Breast epithelium (tissue), 4 donors: ENCODE measurements at places on chromosomes 2 and 18. TPM values are rescaled to one million over a fixed set of nuclear protein-coding genes. Genes with fewer than 3 reads are reported as not detected.

DNA sequence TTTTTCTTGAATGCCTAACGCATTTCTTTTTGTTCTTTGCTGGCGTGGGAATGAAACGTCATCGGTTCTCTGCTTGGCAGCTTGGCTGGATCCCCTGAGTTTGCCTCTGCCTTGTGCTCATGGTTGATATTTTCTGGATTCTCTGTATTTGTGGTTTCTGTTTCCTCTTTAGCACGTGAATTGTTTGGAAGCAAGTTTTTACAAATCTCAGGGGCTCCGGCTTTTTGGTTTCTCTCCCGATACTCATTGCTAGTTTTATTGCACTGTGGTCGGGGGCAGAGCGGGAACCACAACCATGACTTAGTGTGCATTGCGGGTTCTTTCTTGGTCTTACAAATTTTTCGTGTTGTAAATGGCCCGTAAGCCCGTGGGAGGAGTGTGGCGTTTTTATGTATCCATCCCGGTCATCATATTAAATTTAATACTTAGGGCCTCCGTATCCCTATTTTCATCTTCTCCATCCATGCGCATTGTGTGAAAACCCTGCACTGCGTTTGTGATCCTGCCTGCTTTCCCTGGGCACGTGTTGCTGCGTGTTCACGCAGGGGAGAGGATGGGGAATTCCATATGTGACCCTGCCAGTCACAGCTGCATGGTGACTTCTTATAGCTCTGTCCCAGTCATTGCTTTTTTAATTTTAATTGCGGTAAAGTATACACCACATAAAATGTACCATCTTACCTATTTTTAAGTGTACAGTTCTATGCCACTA, 9.4 kb downstream of the RAMP1 start:
- no peaks in the 10 kb centered on the region for H3K27me3 ChIP-seq
- H3K4me1 ChIP-seq = no peaks in the 10 kb centered on the region
- no peak overlapping the region for H3K27ac ChIP-seq

DNA sequence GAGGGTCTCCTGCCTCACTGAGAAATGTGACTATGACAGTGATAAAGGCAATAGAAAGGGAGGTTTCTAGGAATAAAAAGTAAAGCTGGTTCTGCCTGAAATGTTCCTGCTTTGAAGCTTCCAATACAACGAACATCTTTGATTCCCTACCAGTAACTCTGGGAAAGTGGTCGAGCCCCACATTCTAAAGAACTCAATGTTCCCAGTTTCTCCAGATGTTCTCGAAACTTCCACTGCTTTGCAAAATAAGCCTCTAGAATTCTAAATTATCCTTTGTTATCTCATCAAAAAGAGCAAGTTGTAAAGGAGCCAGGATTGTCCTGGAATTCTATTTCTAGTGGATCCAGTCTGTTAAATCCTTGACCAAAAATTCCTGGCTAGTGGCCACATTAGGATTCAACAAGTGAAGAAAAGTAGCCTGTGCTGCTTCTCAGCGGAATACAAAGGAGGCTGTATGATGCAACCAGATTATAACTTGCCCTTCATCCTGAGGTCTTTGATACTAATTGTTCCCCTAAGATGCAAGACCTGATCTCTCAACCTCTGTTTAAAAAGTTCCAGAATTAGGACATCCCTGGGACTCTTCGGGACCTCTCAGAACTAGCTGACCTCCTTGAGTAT, 8.4 kb downstream of the SCN7A start:
- DNase-seq = no peak
- no peaks in the 10 kb centered on the region for H3K4me1 ChIP-seq
- H3K36me3 ChIP-seq = no peaks in the 10 kb centered on the region

TNFAIP6 gene
- total RNA-seq = 12.5 TPM

- H3K4me3 ChIP-seq = no peak overlapping the region
- H3K27ac ChIP-seq = no peak overlapping the region
- DNase-seq = no peak
- no peaks in the 10 kb centered on the region for H3K36me3 ChIP-seq
- no peaks in the 10 kb centered on the region for H3K27me3 ChIP-seq
Measured at GRCh38 chr18:8742387-8743361, 37.3 kb downstream of the MTCL1 start.

STAT4 gene
- 1.6 TPM for total RNA-seq

DNA sequence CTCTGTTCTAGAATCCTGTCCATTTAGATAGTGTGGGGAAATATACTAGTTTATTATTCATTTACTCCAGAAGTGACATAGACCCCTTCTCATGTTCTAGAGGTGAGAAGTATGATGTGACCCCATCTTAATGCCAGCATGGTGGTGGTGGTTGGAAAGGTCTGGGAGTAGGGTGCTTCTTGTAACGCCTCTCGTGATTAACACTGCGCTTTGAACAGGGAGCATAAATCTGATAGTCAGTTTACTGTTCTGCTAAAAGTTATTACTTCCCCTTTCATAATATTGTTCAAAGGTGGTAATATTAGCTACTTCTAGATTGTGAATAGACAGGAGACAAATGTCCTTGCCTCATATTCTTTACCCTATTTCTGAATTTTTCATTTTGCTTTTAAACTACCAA, 35.6 kb downstream of the EHBP1 start:
- H3K27ac ChIP-seq = no peak overlapping the region
- no peak for DNase-seq
- H3K4me1 ChIP-seq = no peaks in the 10 kb centered on the region
- no peaks in the 10 kb centered on the region for H3K27me3 ChIP-seq

SATB2 gene
- total RNA-seq = 2.3 TPM

CLIP4 gene
- 67.2 TPM for total RNA-seq

GRCh38 chr2:210112871-210113270, 58.3 kb downstream of the KANSL1L start:
- H3K27ac ChIP-seq = no peak overlapping the region
- H3K36me3 ChIP-seq = no peaks in the 10 kb centered on the region
- H3K27me3 ChIP-seq = no peaks in the 10 kb centered on the region

B4GALT6 gene
- total RNA-seq = 2.9 TPM

GRCh38 chr2:12617366-12617765, 99.4 kb upstream of the TRIB2 start:
- no peak for DNase-seq
- H3K4me1 ChIP-seq = no peaks in the 10 kb centered on the region
- no peaks in the 10 kb centered on the region for H3K36me3 ChIP-seq
- no peak overlapping the region for H3K4me3 ChIP-seq
- H3K27ac ChIP-seq = no peak overlapping the region

DNA sequence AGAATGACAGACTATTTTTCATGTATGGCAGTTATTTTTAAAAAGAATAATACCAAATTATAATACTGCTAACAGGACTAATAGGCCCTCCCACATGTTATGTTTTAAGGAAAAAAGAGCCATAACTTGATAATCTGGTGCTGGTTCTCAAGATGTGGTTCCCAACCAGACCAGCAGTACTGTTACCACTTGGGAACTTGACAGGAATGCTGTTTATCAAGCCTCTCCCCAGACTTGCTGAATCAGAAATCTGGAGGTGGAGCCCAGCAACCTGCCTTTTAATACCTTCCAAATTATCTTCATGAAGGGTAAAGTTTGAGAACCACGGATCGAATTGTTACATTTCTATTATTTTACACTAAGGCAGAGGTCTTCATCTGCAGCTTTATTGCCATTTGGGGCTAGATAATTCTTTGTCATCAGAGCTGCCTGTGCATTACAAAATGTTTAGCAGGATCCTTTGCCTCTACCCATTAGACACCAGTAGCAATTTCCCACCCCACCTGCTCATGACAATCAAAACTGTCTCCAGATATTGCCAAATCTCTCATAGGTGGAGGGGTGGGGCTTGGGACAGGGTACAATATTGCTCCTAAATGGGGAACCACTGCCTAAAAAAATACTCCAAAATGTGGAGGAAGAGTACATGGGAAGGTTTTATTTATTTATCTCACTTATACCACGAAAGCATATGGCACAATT, 629.6 kb downstream of the ARHGAP15 start:
- no peaks in the 10 kb centered on the region for H3K27me3 ChIP-seq
- H3K36me3 ChIP-seq = no peaks in the 10 kb centered on the region
- no peak overlapping the region for H3K27ac ChIP-seq
- no peak overlapping the region for H3K4me3 ChIP-seq

GRCh38 chr2:19675003-19675629, 226.7 kb downstream of the TTC32 start:
- no peaks in the 10 kb centered on the region for H3K27me3 ChIP-seq
- no peaks in the 10 kb centered on the region for H3K36me3 ChIP-seq
- DNase-seq = peak; percentile 74
- H3K4me3 ChIP-seq = no peak overlapping the region

DNA sequence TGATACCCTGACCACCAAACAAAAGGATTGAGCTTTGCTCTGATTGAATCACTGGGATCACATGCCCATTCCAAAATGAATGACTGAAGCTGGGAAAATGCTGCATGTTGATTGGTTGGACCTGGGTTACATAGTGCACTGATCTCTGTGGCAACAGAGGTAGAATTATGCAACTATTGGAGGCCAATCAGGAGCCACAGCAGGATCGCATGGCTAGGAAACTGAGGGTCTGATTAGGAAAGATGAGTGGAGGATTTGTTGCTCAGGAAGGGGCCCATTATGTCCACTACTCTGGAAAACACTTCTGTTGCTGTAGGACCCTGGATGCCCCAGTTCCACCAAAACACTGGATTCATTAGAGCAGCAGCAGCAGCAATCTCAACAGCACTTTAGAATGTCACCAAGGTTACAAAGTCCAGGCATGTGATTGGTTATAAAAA, 25.9 kb upstream of the SGPP2 start:
- no peak for DNase-seq
- no peaks in the 10 kb centered on the region for H3K4me1 ChIP-seq
- no peaks in the 10 kb centered on the region for H3K36me3 ChIP-seq
- no peak overlapping the region for H3K4me3 ChIP-seq
- H3K27me3 ChIP-seq = no peaks in the 10 kb centered on the region

VAPA gene
- total RNA-seq = 260 TPM

DNA sequence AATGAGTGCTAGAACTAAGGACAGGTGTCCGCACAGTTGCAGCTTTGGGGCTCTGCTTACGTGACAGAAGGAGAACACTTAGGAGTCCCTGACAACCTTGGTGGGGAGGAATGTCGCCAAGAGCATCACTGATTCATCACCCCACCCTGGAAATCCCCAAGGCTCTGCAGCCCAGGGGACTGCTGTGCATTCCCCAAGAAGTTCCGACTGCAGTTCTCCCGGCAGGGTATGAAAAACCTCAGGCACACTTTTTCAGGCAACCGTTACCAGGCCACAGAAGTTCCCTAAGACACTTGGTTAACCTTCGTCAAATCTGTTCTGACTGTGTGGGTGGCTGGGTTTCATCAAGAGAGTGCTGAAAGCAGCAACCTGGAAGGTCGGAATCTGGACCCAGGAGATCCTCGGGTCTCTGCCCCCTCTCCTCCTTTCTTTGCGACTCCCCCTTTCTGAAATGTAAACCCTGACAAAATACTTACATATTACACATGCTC, 192.1 kb upstream of the CXCR4 start:
- no peaks in the 10 kb centered on the region for H3K36me3 ChIP-seq
- no peak overlapping the region for H3K4me3 ChIP-seq
- H3K27ac ChIP-seq = no peak overlapping the region

DNA sequence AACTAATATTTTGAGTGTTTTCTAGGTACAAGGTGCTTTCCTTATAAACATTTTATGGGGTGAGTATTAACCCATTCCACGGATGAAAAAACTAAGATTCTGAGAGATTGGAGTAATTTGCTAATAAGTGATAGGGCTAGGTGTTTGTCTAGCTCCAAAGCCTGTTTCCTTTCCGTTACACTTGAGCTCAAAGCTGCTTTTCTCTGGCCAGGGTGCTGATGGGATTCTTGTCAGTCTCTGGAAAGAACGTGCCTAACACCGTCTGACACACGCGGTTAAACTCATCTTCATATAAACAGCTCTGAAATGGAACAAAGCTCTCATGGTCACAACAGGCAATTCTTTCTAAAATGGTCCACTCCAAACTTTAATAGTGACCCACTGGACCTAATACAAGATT, 2.0 kb upstream of the ANKRD29 start:
- H3K4me1 ChIP-seq = no peaks in the 10 kb centered on the region
- H3K27ac ChIP-seq = no peak overlapping the region
- H3K27me3 ChIP-seq = no peaks in the 10 kb centered on the region
- no peak overlapping the region for H3K4me3 ChIP-seq

ALK gene
- 0.64 TPM for total RNA-seq

- no peaks in the 10 kb centered on the region for H3K27me3 ChIP-seq
- H3K27ac ChIP-seq = no peak overlapping the region
- no peak for DNase-seq
- H3K4me1 ChIP-seq = no peaks in the 10 kb centered on the region
- no peak overlapping the region for H3K4me3 ChIP-seq
- no peaks in the 10 kb centered on the region for H3K36me3 ChIP-seq
Measured at GRCh38 chr2:164794016-164794415, 47.6 kb downstream of the COBLL1 start.

GPR45 gene
- not detected for total RNA-seq

DNA sequence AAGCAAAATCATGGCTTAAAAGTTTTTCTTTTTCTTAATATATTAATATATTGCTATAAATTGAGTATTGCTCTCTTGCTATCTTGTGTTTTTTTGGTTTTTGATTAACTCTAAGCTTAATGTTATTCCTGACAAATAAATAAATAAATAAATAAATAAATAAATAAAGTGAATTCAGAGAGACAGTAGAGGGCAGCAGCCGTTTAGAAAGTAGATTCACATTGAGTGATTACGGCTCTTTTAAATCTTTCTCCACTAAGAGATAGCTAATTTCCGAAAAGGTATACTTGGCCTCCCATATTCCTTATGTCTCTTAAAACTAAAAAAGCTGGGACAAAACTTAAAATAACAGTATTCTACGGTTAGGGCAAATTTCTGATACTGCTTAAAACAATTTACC, 34.3 kb downstream of the MSH2 start:
- no peak overlapping the region for H3K4me3 ChIP-seq
- no peaks in the 10 kb centered on the region for H3K4me1 ChIP-seq
- no peak overlapping the region for H3K27ac ChIP-seq

BBS5 gene
- 9.2 TPM for total RNA-seq

DNA sequence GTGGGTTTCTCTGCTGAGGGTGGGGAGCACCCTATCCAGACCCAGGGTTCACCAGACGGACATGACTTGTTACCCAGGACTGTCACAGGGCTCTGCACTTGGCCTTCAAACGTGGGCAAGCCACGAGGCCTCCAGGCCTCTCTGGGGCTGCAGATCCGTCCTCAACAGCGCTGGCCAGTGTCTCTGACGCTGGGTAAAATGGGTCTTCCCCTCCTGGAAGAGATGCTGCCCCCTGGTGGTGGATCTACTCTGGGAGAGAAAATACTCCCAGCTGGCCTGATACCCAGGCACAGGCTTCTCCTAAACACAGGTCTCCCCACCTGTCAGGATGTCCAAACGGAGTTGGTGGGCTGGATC, 3.7 kb downstream of the GPR17 start:
- H3K27me3 ChIP-seq = no peaks in the 10 kb centered on the region
- no peaks in the 10 kb centered on the region for H3K36me3 ChIP-seq
- no peak overlapping the region for H3K27ac ChIP-seq
- peak; percentile 67 for DNase-seq

DNA sequence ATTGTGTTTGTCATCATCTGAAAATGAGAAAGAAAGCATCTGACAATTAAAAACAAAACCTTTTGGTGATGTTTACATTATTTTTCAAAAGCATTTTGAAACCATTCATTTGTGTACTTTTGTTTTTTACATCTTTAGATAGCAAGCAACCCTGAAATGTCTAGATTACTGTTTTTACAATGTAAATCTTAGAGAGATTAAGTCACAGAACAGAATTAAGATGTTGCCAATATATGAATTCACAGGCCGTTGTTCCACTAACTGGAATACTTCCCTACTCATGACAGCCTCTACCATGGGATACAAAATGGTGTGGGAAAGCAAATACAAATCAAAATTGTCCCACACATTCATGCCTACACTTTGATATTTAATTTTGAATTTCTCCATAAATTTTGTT, 480.0 kb upstream of the ZEB2 start:
- H3K4me1 ChIP-seq = no peaks in the 10 kb centered on the region
- H3K27me3 ChIP-seq = no peaks in the 10 kb centered on the region
- H3K4me3 ChIP-seq = no peak overlapping the region
- peak overlapping the region; percentile 8 for H3K27ac ChIP-seq
- no peak for DNase-seq

NDC80 gene
- total RNA-seq = 0.98 TPM
